Upper lobe of left lung (tissue), 6 donors: ENCODE measurements at places on chromosomes 2 and 18. TPM values are rescaled to one million over a fixed set of nuclear protein-coding genes. Genes with fewer than 3 reads are reported as not detected.

DNA sequence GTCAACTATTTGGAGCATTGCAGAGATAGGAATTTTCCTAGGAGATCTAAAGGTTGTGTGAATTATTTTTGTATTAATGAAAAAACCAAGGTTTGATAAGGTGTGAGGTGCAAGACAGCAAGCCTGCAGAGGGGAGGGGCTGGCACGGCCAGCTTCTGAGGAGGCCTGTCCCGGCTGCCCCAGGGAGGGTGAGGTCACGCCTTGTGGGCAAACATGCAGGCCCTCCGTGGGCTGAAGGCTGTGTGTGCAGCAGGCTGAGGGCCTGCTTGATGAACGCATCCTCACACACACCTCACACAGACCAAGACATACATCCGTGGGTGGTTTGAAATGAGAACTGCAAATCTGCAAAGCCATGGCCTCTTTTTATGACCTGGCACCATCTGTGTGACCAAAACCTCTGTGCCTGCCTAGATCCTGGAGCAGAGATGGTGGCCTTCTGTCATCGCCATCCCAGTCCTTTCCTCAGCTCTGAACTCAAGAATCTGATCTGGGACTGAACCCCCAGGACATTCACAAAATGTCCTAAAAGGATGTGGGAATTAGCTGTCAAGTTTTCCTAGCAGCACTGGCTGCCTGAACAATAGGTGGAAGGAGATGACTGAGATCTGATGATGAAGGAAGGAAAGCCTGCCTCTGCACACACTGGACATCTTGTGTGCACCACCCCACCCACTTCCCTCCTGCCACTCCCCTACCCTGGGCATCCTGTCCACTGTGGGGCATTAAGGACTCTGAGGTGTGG is 102.4 kb upstream of the MGAT4A start:
- no peak for DNase-seq

GRCh38 chr18:79826966-79827365 is 29.2 kb downstream of the KCNG2 start:
- DNase-seq, result no peak

GRCh38 chr2:75499534-75499933 is 61.2 kb downstream of the EVA1A start:
- no peak for DNase-seq

- DNase-seq, result no peak
Observed at GRCh38 chr2:128214866-128215460, 103.7 kb downstream of the HS6ST1 start.

- peak; percentile 29 for DNase-seq
Observed at GRCh38 chr2:196433116-196433515, 206.4 kb upstream of the CCDC150 start.

GRCh38 chr2:173049831-173050230 is 25.8 kb upstream of the MAP3K20 start:
- DNase-seq, result no peak

DNA sequence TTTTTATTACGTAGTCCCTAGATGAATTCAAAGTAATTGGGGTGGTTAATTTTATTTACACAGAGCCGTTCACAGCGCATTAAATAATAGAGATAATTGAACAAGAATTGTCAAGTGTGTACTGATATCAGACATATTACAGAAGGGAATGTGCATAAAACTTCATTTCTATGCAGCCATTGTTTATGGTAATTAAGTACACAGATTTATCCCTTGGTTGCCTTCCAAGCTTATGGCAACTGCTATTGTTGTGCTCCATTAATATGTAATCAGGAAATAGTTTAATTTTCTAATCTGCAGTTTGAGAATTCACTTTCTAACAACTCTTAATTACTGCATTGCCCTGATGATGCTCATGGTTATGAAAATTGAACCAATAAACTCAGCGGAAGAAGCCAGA is 47.3 kb upstream of the OTX1 start:
- no peak for DNase-seq

DNA sequence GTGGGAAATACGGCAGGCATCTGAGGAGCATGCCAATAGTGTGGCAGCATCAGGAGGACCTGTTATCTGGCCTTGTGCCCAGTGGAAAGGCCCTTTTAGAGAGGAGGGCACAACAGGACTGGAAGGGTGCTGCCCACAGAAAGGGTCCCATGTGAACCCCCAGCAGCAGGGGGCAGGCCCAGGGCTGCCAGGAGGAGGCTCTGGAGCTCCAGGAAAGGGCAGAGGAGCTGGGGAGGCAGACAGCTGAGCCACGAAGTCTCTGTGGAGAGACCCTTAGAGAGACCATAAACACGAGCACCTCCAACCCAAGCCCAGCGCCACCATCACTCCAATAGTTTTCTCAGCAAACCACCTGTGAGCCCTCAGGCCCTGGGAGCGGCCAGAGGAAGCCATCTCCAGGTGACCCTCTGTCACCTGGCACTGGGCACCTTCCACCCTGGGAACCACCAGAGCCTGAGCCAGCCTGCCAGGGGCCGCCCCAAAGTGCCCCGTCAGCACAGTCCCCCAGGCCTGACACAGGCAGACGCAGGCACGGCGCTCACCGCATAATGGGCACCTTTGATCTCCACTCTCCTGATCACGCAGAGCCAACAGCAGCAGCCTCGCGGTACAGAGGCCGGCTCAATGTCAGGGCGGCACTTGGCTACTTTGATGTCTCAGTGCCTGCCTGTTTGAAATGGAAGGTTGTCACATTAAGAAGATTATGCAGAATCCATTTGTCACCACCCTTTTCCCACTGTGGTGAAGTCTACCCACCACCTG is 162.5 kb upstream of the RAB6C start:
- DNase-seq, result no peak

ERFE gene
- not detected for total RNA-seq

STAT4 gene
- total RNA-seq, result 8.4 TPM

ABCB11 gene
- total RNA-seq, result not detected

CIDEA gene
- not detected for total RNA-seq
